ENCODE measurements at places on chromosomes 11 and 22. TPM values are rescaled to one million over a fixed set of nuclear protein-coding genes. Genes with fewer than 3 reads are reported as not detected.

DNA sequence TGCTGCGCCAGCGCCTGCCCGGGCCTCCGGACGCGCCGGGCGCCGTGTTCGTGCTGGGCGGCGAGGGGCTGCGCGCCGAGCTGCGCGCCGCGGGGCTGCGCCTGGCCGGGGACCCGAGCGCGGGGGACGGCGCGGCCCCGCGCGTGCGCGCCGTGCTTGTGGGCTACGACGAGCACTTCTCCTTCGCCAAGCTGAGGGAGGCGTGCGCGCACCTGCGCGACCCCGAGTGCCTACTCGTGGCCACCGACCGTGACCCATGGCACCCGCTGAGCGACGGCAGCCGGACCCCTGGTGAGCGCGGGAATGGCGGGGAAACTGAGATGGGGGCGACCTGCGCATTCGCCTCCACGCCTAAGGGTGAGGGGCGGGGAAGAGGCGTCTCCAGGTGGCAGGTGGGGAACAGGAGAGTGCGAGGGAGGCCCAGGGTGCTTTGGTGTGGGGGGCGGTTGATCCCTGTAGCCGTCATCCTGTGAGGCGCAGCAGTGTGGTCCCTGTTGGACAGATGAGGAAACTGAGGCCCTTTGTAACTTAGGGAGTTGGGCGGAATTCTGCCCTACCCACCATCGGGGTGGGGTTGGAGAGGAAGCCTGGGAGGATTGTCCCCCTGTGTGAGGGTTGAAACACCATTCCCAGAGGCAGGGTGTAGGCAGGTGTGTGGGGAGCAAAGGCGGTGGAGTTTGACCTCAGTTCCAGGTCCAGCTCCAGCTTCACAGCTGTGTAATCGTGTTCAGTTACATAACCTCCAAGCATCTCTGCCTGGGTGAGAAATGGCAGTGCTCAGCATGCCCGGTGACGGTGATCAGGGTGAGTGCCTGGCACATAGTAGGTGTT is 758 bp downstream of the PDXP start:
- no peak for DNase-seq

GRCh38 chr11:44823868-44824267 is 97.1 kb downstream of the TSPAN18 start:
- no peak for DNase-seq

DNA sequence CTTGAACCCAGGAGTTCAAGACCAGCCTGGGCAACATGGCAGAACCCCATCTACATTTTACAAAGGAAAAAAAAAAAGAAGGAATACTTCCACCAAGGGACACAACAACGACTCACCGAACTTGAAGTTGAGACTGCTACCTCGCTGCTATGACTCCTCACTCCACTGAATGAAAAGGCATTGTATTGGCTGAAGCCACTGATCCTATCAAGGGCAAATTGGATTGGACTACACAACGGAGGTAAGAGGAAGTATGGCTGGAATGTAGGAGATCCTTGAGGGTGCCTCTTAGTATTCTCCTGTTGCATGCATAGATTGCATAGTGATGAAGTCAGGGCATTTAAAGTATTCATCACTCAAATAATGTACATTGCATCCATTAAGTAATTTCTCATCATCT is 97.9 kb downstream of the CWF19L2 start:
- DNase-seq = no peak

DNA sequence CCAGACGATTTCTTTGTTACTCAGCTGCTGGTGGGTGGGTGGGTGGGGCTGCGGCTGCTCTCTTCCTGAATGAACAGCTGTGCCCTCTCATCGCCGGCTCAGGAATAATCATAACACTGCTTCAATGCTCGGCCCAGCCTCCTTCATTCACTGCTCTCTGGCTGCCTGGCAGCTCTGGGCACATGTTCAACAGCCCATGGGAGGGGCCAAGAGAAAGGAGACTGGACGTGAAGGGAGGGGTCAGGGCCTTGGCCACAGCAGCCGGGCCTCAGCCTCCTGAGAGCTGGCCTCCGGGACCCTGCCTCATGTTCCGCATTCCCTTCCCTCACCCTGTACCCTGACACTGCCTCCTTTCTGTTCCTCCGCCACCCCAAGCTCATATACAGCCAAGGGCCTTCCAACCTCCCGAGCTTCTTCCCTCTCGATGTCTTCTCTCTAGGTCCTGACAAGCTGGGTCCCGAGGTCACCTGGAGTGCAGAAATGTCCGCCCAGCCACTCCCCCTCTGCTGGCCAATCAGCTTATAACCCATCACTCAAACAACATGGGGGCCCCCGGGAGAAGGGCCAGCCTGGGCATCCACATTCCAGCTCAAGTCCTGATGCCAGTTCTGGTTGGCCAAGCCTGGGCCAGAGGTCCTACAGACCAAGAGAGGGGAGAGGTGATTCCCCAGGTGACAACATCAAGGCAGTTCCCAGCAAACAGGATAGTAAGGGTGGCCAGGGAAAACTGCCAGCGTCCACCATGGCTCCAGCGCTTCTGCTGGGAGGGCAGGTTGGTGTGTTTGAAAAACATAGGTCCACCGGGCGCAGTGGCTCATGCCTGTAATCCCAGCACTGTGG is 3.2 kb upstream of the CSDC2 start:
- peak; percentile 63 for DNase-seq

GRCh38 chr11:57601297-57601696 is 3.8 kb downstream of the SERPING1 start:
- no peak for DNase-seq

- no peak for DNase-seq
Measured at GRCh38 chr11:134215836-134216235, 7.9 kb downstream of the NCAPD3 start.

DNA sequence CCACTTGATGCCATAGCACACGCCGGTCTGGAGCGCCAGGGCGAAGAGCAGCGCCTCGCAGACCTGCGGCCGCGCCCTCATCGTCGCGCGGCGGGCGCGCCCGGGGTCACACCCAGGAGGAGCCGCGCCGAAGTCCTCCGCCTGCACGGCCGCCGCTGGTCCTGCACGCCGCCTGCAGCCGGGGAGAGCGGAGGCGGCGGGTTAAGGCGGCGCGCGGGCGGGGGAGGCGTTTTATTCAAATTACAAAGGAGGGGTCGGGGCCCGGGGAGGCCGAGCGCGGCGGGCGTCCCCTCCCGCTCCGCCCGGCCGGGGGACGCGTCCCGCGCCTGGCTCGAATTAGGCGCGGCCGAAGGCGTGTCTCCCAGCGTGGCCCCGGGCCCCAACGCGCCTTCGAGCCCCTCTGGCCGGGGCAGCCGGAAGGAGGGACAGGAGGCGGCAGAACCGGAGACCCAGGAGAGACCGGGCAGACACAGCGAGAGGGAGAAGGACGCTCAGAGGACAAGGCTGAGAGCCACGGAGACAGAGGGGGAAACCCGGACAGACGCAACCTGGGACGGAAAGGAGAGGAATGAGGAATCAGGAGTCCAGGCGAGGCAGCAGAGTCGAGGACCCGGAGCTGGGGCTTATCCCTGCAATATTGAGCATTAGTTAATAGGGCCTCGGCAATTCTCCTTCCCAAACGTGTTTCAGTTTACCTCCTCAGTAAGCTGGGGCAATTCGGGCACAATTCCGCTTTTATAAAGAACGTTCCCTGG is at the start of gene WNT11:
Gene WNT11, minus strand, starts transcription at position 176 of the 755 bp plus-strand sequence. Its CDS starts 95 bp downstream, at position 81.
- DNase-seq = no peak

DNA sequence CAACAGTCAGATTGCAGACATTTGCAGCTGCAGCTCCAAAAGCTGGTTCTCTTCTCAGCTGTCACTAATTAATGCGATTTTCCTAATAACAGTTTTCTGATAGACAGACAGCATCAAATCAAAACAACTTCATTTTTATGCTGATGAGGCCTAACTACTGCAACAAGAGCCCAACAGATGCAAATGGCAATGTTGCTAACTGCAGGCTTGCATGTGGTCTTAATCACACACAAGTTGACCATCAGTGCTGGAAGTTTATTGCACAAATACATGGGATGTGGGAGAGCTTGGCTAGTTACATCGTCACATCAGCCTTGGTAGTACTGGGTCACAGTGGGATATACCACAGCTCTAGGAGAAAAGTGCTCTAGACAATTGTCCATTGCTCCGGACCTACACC is 99.2 kb downstream of the SPON1 start:
- DNase-seq = no peak

GRCh38 chr11:100761841-100762240 is 74.8 kb downstream of the ARHGAP42 start:
- no peak for DNase-seq

DNA sequence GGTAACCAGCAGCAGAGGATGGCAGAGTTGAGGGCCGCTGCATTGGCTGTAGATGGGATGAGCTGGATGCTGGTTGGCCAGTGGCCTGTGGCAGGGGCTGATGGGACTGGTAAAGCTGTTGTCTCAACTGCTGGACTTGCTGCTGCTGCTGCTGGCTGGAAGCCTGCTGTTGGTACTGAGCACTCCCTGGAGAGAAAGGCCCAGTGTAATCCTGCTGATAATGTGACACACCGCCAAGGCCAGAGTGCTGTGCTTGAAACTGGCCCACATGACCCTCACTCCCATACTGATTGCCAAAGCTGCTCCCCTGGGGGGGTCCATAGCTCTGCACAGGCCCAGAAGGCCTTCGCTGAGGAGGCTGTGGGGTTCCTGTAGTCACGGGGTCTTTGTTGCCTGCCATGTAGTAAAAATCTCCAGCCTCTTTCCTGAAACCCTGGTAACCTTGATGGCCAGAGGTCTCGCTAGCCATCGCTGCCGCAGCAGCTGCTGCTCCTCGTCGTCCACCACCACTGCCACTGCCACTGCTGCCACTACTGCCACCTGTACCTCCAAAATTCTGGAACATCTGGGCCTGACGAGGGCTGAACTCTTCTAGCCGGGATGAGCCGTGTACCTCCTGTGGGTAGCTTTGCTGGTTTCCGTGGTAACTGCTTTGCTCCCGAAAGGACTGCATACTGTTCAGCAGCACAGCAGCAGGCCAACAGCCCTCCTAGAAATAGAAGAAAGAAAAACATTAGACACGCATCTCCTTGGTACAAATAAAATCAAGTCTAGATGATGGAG is 55.6 kb downstream of the TCF20 start:
- no peak for DNase-seq

- DNase-seq = no peak
Measured at GRCh38 chr11:67420147-67420645, 4.7 kb downstream of the CARNS1 start.

DNA sequence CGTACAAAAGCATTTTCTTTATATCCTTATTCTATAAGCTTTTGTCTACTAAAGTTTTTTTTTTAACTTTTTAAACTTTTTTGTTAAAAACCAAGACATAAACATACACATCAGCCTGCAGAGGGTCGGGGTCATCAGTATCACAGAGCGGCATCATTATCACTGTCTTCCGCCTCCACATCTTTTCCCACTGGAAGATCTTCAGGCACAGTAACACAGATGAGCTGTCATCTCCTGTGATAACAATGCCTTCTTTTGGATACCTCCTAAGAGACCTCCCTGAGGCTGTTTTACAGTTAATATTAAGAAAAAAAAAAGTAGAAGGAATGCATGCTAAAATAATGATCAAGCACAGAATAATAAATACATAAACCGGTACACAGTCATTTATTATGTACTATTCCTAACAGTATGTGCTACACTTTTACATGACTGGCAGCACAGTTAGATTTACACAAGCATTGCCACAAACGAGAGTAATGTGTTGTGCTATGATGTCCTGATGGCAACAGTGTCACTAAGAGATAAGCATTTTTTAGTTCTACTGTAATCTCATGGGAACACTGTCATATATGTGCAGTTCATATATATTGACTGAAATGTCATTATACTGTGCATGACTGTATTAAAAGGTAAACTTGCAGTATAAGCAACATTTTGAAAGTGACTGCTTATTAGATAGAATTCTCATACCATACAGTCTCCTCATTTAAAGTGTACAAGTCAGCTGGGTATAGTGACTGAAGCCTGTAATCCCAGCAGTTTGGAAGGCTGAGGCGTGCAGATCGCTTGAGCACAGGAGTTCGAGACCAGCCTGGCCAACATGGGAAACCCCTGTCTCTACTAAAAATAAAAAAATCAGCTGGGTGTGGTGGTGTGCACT is 58.6 kb downstream of the KDM2A start:
- DNase-seq = no peak

DNA sequence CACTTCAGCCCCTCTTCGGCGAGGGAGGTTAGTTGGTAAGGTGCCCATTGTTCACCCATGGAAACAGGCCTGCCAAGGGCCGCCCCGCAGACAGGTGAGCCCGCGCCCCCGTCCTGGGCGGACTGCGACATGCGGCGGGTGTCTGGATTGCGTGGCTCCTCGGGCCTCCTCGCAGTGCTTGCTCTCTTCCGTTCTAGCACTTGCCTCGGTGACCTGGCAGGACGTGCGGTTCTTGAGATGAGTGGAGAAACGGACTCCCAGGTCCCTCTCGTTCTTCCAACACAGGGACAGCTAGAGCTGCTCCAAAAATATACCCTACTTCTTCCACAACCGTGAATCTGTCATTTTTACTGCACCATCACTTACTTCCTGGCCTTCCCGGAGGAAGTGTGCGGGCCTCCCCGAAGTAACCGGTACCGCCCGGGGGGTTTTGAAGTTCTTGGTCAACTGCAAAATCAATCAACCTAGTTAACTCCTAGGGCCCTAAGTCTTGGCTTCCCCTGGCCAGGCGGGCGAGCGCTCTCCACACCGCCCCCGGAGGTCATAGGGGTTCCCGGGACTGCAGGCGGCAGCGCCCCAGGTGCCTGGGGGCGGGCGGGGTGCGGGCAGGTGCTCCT is 745 bp upstream of the ZBTB44 start:
- DNase-seq = no peak

GRCh38 chr11:61082062-61082870 is 20.0 kb upstream of the CD5 start:
- peak; percentile 8 for DNase-seq

DNA sequence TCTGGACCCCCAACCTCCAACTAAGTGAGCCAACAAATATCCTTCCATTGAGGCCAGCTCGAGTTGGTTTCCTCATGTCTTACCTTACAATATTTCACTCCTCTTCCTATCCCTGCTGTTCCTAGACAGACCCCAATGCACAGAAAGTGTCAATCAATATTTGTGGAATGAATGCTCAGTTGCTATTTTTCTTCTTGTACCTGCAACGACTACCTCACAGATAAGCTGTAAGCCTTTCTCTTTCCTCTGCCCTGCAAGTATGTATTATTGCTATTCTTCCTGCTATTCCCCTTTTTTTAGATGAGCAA is 26.8 kb upstream of the CREB3L1 start:
- no peak for DNase-seq

GRCh38 chr11:115425250-115425649 is 79.0 kb downstream of the CADM1 start:
- DNase-seq = no peak

GRCh38 chr11:10722307-10722706 is 28.7 kb upstream of the CTR9 start:
- no peak for DNase-seq

- DNase-seq = no peak
Measured at GRCh38 chr11:107695446-107695845, 16.4 kb downstream of the SLN start.

- DNase-seq = peak; percentile 47
Measured at GRCh38 chr11:105230586-105230985, 91.0 kb upstream of the CARD18 start.

GRCh38 chr11:69296890-69297786 is 3.2 kb downstream of the MYEOV start:
- DNase-seq = peak; percentile 100

GRCh38 chr11:108558222-108558621 is 35.3 kb downstream of the EXPH5 start:
- DNase-seq = no peak

GRCh38 chr11:32831221-32831620 is 1.5 kb downstream of the PRRG4 start:
- no peak for DNase-seq

GRCh38 chr11:123238297-123238696 is 43.2 kb upstream of the CLMP start:
- DNase-seq = no peak

MRGPRX3 gene
- not detected for total RNA-seq

AQP11 gene
- total RNA-seq = 5.8 TPM

RASSF10 gene
- total RNA-seq = not detected

OR51B2 gene
- total RNA-seq = 1.5 TPM

ZFP91 gene
- 49.2 TPM for total RNA-seq

NAALAD2 gene
- not detected for total RNA-seq

CHRNA10 gene
- 2.0 TPM for total RNA-seq

All from A172 (cell line).